ENCODE measurements at places on chromosomes 13 and 19.

- DNase-seq, result no peak
These were observed 356.9 kb downstream of the NDFIP2 start for GRCh38 chr13:79837741-79838450.

- no peak for DNase-seq
These were observed 405.6 kb upstream of the PCDH9 start for GRCh38 chr13:67635754-67636153.

GRCh38 chr13:39108783-39109182, 70.5 kb downstream of the NHLRC3 start:
- no peak for DNase-seq

DNA sequence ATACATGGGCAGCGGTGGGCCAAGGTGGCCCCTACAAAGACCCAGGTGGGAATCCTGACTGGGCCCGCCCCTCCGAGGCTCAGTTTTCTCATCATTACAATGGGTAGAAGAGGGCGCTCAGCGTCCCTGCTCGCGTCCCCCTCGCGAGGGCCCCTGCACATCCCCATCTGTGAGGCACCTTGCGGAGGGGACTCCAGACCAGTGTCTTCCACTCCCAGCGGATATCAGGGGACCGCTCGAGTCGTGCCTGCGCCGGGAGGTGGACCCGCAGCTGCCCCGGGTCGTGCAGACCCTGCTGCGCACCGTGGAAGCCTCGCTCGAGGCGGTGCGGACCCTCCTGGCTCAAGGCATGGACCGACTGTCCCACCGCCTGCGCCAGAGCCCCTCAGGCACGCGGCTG, 15.3 kb upstream of the COLGALT1 start:
- DNase-seq, result no peak

DNA sequence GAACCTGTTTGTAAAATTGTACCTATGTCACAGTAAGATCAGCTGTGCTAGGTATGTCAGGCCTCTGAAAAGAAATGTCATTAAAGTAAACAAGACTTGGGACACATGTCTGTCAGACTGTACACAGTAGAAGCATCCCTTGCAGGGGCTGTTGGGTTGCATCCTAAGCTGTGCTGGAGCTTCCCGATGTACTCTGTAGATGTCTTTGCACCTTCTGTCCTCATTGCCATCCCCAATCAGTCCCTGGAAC, 48.7 kb upstream of the GPR183 start:
- DNase-seq, result no peak

GRCh38 chr13:40471911-40472310, 194.5 kb downstream of the FOXO1 start:
- DNase-seq, result no peak

DNA sequence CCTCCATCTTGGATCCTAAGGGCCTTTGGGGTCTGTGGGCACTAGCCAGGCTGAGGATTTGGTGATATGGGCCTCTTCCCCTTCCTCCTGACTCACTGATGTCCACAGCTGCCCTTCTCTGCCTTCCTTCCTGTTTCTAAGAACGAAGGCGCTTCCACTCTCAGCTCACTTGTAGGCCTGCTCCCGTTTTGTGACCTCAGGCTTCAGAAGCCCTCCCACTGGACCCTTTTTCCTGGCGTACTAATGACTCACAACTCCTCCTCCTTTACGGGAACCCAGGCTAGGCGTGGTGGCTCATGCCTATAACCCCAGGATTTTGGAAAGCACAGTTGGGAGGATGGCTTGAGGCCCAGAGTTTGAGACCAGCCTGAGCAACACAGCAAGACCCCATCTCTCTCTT, 55.6 kb downstream of the TMED1 start:
- peak; percentile 54 for DNase-seq

DNA sequence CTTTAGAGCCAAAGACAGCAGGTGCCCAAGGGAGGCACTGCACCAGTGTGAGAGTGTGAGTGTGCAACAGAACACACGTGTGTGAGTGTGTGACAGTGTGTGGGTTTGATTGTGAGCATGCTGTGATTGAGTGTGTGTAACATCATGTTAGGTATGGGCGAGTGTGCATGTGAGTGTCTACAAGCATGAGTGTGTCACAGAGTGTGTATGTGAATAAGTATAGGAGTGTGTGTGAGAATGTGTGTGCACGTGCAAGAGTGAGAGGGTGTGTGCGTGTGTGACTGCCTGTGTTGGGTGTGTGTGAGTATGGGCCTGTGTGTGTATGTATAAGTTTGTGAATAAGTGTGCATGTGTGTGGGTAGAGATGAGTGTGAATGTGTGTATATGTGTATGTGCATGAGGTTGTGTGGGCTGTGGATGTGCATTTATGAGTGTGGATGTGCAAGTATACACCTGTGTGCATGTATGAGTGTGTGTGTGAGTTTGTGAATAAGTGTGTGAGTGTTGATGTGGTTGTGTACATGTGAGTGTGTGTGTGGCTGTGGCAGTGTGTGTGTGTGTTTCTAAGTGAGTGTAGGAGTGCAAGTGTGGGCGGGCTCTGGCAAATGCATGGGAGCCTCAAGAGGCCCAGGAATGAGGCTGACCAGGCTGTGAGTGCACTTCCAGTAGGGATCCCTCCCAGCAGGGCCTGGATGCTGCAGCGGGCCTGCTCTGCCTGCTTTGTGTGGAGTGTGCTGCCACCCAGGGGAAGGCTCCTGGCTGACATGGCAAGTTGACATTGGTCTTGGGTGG, 198.4 kb downstream of the COL4A1 start:
- DNase-seq, result peak; percentile 19

DNA sequence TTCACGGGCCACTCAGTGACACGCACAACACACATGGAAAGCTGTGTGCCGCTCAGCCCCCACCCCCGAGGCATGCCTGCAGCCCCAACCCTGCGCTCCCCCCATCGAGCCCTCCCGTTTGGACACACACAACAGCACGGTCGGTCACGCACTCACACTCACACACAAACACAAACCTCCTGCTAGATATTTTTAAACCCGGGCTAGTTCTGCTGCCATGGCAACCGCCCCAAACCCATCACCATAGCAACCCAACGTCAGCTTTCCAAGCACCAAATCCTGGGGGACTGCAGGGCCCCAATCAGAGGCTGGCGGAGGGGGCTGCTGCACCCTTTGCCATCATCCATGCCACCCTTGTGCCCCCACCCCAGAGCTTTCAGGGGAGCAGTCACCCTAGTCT, 2.5 kb upstream of the NOVA2 start:
- DNase-seq, result no peak

GRCh38 chr19:29516821-29517395, 8.9 kb upstream of the VSTM2B start:
- DNase-seq, result no peak

DNA sequence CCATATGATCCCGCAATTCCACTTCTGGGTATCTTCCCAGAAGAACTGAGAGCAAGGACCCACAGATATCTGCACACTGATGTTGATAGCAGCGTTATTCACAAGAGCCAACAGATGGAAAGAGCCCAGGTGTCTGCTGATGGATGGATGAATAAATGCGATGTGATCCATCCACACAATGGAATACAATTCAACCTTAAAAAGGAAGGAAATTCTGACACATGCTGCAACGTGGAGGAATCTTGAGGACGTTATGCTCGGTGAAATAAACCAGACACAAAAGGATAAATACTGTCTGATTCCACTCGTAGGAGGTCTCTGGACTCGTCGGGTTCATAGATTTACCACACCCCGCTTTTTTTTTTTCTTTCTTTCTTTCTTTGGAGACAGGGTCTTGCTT, 21.8 kb downstream of the ARHGEF18 start:
- DNase-seq, result no peak

- no peak for DNase-seq
These were observed at the start of gene SPTBN4 for GRCh38 chr19:40466985-40467734. SPTBN4 (plus strand) TSS chr19:40467001; CDS start chr19:40472622, 5,621 bp downstream.

GRCh38 chr19:38710928-38711725, 33.1 kb downstream of the CAPN12 start:
- no peak for DNase-seq

DNA sequence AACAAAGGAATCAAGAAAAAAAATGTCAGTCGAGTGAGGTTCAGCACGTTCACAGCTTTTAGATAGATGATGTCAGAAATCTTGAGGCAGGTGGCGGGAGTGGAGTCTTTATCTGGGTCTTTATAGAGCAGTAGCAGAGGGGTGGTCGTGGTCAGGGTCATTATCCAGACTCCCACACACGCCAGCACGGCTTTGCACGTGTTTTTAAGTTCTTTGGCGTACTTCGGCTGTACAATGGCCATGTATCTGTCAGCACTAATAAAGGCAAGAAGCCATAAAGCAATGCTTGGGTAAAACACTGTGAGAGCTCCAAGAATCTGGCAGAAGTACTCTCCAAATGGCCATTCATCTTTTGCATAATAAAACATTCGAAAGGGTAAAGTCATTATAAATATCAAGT, 2.9 kb downstream of the GPR18 start:
- DNase-seq, result no peak

DNA sequence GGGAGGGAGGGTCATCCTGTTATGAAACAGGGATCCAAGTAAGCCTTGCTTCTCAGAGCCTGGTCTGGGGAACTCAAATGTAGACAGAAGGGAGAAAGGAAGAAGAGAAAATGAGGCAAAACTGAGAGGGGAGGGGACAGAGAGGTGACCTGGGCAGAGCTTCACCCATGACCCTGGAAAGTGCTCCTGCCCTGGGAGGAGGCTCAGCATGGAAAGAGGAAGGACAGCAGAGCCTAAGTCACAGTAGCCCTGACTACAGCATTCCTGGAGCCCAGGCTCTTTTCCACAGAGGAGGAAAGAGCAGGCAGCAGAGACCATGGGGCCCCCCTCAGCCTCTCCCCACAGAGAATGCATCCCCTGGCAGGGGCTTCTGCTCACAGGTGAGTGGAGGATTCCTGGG, at the start of gene CEACAM3:
TSS of gene CEACAM3 (plus strand) at position 226 of the 400 bp plus-strand sequence. CDS start at position 317, 91 bp downstream.
- no peak for DNase-seq

- peak; percentile 87 for DNase-seq
These were observed 36.0 kb upstream of the NEK3 start for GRCh38 chr13:52195401-52195837.

DNA sequence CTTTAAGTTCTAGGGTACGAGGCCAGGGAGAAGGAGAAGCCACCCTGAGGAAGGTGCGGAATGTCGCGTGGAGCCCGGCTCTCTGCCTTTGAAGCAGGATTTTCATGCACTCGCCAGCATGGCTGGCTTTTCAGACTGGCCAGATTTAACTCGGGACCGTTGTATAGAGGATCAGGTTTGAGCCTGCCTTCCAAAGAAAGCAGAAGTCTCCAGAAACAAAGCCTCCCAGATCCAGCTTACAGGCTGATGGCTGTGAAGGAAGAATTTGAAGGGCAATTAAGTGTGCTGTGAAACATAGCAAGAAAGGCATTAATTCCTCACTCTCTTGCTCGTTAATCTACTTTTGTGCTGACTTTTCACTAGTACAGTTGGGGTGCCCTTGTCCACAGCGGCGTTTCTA, 140.2 kb downstream of the SOX1 start:
- no peak for DNase-seq

DNA sequence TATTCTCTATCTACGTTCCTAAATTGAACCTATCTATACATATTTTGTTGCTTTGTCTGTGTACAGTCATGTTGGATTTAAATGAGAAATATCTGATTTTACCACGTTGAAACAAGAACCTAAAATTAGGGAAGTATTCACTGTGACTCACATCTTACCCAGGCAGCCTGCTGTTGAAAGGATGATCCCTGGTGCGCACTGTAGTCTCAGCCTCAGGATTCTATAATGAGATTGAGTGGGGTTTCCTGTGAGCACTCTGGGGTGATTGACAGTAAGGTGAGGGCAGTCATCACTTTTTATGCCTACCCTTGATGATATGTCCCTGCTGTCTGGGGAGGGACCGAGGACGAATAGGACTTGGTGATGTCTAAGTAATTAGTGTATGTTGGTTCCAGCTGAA, 35.4 kb downstream of the PCCA start:
- no peak for DNase-seq

DNA sequence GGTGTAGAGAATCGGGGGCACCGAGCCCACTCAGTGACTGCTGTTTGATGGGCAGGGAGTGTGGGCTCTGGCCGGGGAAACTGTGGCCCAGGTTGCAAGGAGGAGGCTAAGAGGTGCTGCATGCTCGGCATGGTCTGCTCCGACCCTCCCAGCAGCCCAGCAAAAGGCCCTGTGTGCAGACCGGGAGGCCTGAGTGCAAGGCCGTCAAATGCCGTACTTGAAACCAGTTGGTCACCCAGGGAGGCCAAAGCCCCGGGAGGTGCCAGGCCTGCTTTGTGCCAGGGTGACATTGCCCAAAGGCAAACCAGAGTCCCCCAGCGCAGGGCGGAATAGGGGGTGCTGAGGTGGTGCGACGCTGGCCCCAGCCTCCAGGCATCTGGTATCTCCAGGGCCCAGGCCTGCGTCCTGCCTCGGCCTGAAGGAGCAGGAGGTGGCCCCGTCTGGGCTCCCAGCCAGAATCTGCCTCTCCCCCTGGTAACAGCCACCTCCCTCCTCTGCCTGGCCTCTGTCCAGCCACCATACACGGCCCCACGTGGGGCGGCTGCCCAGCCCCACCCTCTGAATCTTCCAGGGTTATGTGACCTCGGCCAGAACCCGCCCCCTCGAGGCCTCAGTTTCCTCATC, 4.0 kb downstream of the PIK3R2 start:
- peak; percentile 98 for DNase-seq

- no peak for DNase-seq
These were observed 18.4 kb downstream of the LRCH1 start for GRCh38 chr13:46571189-46571908.

GRCh38 chr13:35621989-35622388, 145.5 kb upstream of the MAB21L1 start:
- peak; percentile 45 for DNase-seq

GRCh38 chr13:50250401-50250800, 235.2 kb downstream of the KCNRG start:
- DNase-seq, result no peak

- no peak for DNase-seq
These were observed 525.9 kb downstream of the GPC6 start for GRCh38 chr13:93752541-93752940.

DNA sequence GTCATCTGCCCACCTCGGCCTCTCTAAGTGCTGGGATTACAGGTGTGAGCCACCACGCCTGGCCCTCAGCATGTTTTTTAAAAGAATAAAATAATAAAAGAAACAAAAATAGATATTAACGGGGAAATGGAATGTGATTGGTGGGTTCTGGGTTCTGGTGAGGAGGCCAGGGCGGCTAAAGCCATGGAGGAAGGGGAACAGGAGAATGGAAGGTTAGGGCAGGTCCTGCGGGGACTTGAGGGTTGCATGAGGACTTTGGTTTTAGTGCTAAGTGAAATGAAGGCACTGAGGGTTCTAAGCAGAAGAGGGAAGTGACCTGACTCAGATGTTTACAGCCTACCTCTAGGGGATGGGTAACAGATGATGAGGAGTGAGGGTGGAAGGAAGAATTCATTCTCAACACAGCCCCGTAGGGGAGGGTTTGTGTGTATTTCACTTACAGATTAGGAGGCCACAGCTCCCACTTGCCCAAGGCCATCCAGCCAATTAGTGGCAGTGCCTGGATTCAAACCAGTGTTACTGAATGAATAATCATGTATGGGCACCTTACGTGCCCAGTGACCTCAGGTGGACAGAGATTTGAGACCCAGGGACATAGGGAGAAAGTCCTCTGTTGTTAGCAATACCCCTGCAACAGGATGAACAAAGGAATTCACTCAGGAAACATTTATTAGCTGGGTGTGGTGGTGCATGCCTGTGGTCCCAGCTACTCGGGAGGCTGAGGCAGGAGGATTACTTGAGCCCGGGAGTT, 6.7 kb upstream of the MRPL4 start:
- no peak for DNase-seq

- no peak for DNase-seq
These were observed 11.5 kb upstream of the CAPNS1 start for GRCh38 chr19:36128392-36128736.

Measured in hematopoietic multipotent progenitor cell treated with erythropoietin and hydrocortisone succinate and interleukin-3 and kit ligand, for 6 days (in vitro differentiated cells).